Activated T-cell treated with anti-CD3 and anti-CD28 coated beads, Interleukin-2, amount 50 U/mL, for 72 hours (primary cell): ENCODE measurements at places on chromosomes 13 and 19. TPM values are rescaled to one million over a fixed set of nuclear protein-coding genes. Genes with fewer than 3 reads are reported as not detected.

GRCh38 chr19:39796000-39796498 is 17.4 kb downstream of the LEUTX start:
- no peak for DNase-seq
- no peak overlapping the region for H3K27ac ChIP-seq
- no peaks in the 10 kb centered on the region for H3K36me3 ChIP-seq
- H3K4me3 ChIP-seq: no peak overlapping the region

PPM1N gene
- 6.8 TPM for total RNA-seq

- H3K27me3 ChIP-seq: peaks cover 26% of the 10 kb centered on the region
- H3K27ac ChIP-seq: no peak overlapping the region
- peaks cover 4% of the 10 kb centered on the region for H3K4me1 ChIP-seq
- H3K4me3 ChIP-seq: no peak overlapping the region
Observed at GRCh38 chr13:57636816-57637215, 5.3 kb downstream of the PCDH17 start.

KCTD12 gene
- total RNA-seq: 3.3 TPM

DNA sequence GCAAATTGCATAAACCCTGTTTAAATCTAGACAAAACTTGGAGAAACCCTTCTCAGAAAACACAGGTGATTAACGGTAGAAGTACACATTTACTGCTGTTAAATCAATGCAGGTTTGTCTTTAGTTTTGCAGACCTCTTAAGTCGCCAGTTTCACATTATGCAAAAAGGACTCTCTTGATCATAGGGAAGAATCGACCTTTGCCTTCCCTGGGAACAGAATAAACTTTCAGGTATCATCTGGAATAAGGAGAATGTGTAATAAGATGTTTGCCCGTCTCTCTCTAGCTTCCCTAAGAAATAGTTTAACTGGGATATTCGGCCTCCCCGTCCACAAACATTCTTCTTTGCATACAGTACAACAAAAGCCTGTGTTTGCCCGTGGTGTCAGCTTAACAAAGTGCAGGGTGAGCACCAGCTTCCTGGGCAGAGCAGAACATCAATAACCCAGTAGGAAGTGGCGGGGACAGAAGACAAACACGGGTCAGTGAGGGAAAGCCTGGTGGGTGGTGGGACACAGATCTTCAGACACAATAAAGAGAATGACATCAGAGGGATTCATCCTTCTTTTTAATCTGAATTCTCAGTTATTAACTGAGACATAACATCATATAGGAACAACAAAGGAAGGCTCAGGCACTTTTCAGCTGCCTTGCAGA is 1077.7 kb upstream of the SLC10A2 start:
- H3K27ac ChIP-seq: no peak overlapping the region
- H3K4me1 ChIP-seq: no peaks in the 10 kb centered on the region
- no peak overlapping the region for H3K4me3 ChIP-seq
- no peak for DNase-seq

CYP2F1 gene
- total RNA-seq: not detected

LAIR2 gene
- total RNA-seq: 0.83 TPM

GRCh38 chr19:53094754-53095575 is 8.3 kb downstream of the ZNF160 start:
- H3K27me3 ChIP-seq: no peaks in the 10 kb centered on the region
- DNase-seq: no peak
- peaks cover 70% of the 10 kb centered on the region for H3K36me3 ChIP-seq
- no peak overlapping the region for H3K4me3 ChIP-seq

DNA sequence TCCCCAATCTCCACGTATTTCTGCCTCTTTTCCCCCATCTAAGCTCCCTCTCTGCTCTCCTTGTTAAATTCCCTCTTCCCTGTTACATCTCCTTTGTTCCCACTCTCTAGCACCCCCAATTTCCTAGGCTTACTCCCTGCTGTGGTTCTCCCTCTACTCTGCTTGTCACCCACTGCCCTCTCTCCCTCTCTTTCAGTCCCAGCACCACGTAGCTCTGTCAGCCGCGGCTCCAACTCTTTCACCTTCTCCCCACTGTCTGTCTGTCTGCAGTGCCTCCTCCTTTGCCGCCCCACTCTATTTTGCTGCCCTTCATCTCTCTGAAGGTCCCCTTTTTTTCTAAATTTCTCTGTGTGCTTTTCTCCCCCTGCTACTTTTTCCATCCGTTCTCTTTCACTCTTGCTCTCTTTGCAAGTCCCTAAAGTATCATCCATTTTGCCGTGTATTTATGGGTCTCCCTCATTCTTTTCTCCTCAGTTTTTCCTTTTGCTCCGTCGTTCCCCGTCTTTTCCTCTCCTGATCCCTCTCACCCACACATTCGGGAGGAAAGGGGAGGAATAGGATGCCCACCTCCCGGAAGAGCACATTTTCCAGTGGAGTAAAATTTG is 937 bp downstream of the ZNF841 start:
- peak overlapping the region; percentile 94 for H3K27ac ChIP-seq
- no peaks in the 10 kb centered on the region for H3K27me3 ChIP-seq
- H3K36me3 ChIP-seq: peaks cover 75% of the 10 kb centered on the region
- DNase-seq: no peak
- H3K4me1 ChIP-seq: peaks cover 20% of the 10 kb centered on the region

DNA sequence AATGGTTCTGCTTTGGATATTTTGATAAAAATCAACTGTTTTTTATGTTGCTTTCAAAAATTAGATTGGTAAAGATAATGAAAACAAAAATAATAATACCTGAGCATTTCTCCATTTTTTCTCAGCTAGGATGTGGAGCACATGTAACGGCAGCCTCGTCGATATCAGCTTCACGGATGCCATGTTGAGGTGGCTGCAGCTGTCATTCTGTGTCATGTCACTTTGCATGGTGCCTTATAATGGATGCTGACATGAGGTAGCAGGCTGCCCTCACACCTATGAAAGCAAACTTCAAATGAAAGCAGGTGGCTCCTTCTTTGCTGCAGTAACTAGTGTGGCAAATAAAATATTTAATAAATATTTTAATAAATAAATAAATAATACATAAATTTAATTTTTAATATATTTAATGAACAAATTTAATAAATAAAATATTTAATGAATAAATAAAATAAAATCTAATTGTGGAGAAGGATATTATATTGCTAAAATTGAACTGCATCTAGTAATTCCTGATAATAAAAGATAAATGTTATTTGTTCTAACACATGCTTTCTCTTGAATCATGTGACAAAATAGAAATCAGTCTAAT is 955.7 kb upstream of the SLC10A2 start:
- no peaks in the 10 kb centered on the region for H3K36me3 ChIP-seq
- H3K4me1 ChIP-seq: no peaks in the 10 kb centered on the region
- no peak overlapping the region for H3K4me3 ChIP-seq
- no peaks in the 10 kb centered on the region for H3K27me3 ChIP-seq
- H3K27ac ChIP-seq: no peak overlapping the region
- no peak for DNase-seq

NALCN gene
- not detected for total RNA-seq

SPIB gene
- total RNA-seq: 1.6 TPM

- DNase-seq: no peak
- H3K4me1 ChIP-seq: no peaks in the 10 kb centered on the region
- no peak overlapping the region for H3K27ac ChIP-seq
Observed at GRCh38 chr13:26526702-26527216, 30.7 kb upstream of the WASF3 start.

DNA sequence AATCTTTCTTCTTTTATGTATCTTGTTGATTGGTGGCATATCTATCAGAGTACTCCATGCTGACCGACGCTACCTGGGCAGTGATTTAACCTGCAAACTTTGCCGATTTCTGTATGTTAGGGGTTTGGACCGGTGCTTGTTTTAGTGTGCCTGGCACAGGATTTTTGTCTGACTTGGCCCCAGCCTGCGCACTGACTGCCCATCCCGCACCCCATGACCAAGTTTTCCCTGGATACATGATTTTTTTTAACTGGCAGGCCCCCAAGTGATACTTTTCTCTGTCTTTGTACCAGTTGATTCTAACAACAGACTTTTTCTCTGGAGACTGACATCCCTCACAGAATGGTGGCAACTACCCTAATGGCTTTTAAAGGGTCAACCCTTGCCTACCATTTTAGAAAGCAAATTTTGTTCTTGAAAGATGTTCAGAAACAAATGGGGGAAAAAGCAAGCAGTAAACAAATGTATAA is 69.0 kb upstream of the C1QTNF9B start:
- no peaks in the 10 kb centered on the region for H3K27me3 ChIP-seq
- peak overlapping the region; percentile 82 for H3K27ac ChIP-seq
- H3K4me3 ChIP-seq: peak overlapping the region; percentile 86
- no peak for DNase-seq
